ENCODE measurements at places on chromosomes 2 and 18. TPM values are rescaled to one million over a fixed set of nuclear protein-coding genes. Genes with fewer than 3 reads are reported as not detected.

DNA sequence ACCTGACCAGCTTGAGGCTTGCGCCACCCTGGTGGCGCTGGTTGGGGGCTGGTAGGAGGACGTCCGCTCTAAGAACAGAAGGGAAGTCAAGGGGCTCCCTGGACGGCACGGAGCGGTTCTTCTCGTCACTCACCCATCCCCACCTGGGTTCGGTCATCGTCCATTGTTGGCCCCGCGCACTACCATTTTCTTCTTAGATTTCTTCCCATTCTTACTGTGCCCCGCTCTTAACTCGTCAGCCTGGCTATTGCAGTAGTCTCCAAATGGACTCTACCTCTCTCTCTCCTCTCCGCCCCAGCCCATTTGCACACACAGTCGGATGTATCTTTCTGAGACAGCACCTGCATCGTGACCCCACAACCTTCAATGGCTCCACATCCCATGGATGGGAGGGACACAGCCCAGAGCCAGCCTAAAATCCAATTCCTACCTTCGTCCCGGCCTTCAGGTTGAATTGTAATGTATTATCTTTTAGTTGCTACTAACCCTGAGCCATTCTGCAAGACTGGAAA lies 814 bp upstream of the RAB1A start:
- no peaks in the 10 kb centered on the region for H3K36me3 ChIP-seq
- H3K27me3 ChIP-seq: no peaks in the 10 kb centered on the region
- no peak for DNase-seq
- peak overlapping the region; percentile 74 for H3K4me3 ChIP-seq

DNA sequence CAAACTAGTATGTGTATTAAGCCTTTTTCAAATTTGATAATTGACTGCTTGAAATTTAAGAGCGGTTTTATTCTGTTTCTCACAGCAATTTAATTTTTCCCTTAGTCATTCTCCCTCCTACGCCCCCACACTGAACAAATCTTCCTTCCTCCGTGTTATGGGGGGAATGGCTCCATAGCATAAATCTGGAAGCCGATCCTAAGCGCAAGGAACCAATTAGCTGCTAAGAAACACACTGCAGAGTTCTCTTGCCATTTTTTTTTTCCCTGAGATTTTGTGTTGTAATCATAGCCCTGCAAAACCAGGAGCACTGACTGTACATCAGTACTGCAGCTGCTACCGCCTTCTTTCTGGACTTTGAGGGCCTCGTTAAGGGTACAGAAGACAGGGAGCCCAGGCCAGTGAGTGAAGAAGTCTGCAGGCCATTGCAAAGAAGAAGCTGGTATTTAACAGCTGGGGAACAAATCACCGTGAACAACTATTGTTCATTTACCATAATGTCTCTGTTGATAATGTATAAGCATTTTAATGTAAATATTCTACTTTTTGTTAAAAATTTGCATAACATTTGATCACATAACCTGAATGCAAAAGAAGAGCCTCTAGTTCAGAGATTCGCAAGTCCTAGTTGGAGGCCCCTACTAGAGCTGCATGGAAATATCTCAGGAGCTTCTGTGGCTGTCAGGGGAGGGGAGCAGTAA lies 264.0 kb downstream of the LRATD1 start:
- no peaks in the 10 kb centered on the region for H3K4me1 ChIP-seq
- no peaks in the 10 kb centered on the region for H3K36me3 ChIP-seq
- H3K27ac ChIP-seq: no peak overlapping the region
- no peak overlapping the region for H3K4me3 ChIP-seq

DNA sequence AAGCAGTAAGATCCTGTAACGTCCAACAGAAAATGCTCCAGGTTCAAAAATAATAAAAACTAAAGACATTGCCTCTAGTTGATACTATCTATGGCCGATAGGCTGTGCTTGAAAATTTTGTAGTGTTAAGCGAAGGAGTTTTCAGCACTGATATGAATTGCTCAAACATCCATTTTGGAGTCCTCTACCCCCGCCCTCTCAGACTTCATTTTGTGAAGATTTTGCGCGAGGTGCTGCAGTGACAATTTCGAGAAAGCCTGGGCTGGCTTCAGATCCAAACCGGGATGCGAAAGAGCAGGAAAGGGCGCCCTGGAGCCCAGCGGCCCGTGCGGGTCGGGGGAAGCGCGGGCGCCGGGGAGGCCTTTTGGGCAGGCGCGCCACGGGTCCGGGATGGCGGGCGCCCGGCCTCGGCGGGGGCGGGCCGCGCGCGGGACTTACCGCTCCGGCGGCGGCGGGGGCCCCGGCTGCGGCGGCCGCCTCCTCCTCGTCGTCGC lies 1.8 kb downstream of the SP3 start:
- H3K4me3 ChIP-seq: peak overlapping the region; percentile 66
- peak overlapping the region; percentile 93 for H3K27ac ChIP-seq
- H3K4me1 ChIP-seq: no peaks in the 10 kb centered on the region
- no peaks in the 10 kb centered on the region for H3K36me3 ChIP-seq

FIGN gene
- total RNA-seq: 22.8 TPM

DSG1 gene
- not detected for total RNA-seq

- H3K27ac ChIP-seq: no peak overlapping the region
- H3K4me1 ChIP-seq: peaks cover 4% of the 10 kb centered on the region
- H3K27me3 ChIP-seq: no peaks in the 10 kb centered on the region
- DNase-seq: no peak
- no peaks in the 10 kb centered on the region for H3K36me3 ChIP-seq
Measured at GRCh38 chr2:196096264-196096663, 27.6 kb upstream of the DNAH7 start.

DNA sequence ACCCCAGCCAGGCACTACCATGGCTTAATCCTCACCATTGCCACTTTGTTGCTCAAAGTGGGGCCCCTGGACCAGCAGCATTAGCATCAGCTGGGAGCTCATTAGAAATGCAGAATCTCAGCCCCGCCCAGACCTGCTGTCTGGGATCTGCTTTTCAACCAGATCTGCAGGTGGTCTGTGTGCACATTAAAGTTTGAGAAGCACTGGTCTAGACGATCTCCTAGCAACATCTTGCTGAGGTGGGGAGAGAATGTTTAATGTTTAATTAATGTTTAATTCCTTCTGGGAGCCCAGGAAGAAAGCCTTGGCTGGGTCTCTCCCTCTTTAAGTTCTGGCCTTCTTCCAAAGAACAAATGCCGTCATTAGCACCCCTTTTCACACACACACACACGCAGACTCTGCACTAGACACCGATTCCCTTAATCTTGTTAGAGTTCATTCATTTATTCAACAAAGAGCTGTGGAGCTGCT lies 53.7 kb downstream of the EDAR start:
- H3K27me3 ChIP-seq: no peaks in the 10 kb centered on the region
- H3K27ac ChIP-seq: no peak overlapping the region
- no peak overlapping the region for H3K4me3 ChIP-seq
- DNase-seq: no peak

FKBP1B gene
- 50.8 TPM for total RNA-seq

- H3K36me3 ChIP-seq: peaks cover 1% of the 10 kb centered on the region
- H3K27me3 ChIP-seq: no peaks in the 10 kb centered on the region
- peak; percentile 7 for DNase-seq
- H3K27ac ChIP-seq: no peak overlapping the region
- H3K4me1 ChIP-seq: no peaks in the 10 kb centered on the region
Measured at GRCh38 chr18:42030586-42031182, 75.7 kb downstream of the PIK3C3 start.

SPP2 gene
- not detected for total RNA-seq

DNA sequence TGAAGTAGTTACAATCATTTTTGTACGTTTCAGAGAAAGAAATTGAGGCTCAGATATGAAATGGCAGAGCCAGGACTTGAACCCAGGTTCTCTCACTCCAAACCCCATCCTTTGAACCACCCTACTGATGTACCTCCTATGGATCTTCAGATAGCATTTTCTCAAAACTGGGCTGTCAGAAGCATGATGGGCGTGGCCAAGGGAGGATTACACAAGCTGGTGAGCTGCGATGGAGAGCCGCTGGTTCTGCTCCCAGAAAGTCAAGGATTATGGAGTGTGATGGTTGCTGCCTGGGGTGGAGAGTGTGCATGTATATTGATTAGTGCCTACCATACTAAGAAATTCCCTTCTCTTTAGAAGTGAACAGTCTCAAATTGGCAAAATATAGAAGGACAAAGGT lies 47.0 kb upstream of the PPP1CB start:
- H3K4me1 ChIP-seq: no peaks in the 10 kb centered on the region
- H3K27ac ChIP-seq: no peak overlapping the region
- no peaks in the 10 kb centered on the region for H3K27me3 ChIP-seq
- H3K4me3 ChIP-seq: no peak overlapping the region
- no peaks in the 10 kb centered on the region for H3K36me3 ChIP-seq

DNA sequence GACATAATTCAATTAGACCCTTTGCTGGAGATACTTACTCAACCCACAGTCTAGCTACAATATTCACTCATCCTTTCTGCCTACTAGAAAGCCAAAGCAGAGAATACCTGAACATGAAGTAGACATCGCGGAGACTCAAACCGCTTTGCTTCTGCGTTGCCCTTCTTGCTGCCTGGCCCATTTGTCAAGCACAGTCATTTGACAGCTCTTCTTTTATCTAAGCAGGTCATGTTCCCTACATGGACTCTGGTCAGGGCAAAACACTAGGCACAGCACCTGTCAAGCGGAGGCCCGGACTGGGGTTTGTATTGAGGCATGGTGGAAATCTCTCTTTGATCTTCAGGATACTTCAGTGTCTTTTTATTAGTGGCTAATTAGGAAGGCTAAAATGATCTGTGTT lies 89.7 kb downstream of the FARSB start:
- no peaks in the 10 kb centered on the region for H3K27me3 ChIP-seq
- 0 out of 2 replicates have a peak, but pooled peaks cover under 1% of the 10 kb centered on the region for H3K36me3 ChIP-seq
- no peak overlapping the region for H3K4me3 ChIP-seq
- DNase-seq: no peak
- no peaks in the 10 kb centered on the region for H3K4me1 ChIP-seq

DNA sequence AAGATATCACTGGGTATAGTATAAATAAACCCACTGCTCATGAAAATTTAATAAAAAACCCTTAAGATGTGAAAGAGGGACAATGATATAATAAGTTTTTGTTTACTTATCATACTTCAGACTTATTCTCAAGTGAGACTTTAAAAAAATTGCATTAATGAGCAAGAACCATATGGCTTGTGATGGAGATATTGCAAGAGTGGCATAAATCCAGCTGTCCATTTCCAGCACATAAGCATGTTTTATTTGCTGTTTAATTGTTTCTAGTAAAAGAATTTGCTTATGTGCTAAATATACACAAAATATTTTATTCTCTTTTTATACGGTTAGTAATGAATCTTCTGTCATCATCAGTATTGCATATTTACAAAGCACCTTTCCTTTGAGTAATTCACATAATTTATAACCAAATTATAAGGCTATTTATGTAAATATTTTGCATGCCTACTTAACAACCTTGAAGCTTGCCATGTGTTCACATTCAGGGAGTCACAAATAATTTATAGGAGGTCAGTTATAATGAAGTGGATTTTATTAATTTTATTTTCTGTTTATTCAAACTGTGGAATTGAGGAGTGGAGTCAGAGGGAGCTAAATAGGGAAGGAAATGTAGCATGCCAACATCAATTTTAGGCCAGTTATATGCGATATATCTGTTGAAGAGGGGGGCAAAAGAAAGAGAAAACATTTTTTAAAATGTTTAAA lies 318.5 kb upstream of the CWC22 start:
- H3K4me1 ChIP-seq: peaks cover 4% of the 10 kb centered on the region
- no peak for DNase-seq
- H3K27me3 ChIP-seq: no peaks in the 10 kb centered on the region
- no peaks in the 10 kb centered on the region for H3K36me3 ChIP-seq
- no peak overlapping the region for H3K4me3 ChIP-seq
- H3K27ac ChIP-seq: no peak overlapping the region

C2orf72 gene
- 1.1 TPM for total RNA-seq

DNA sequence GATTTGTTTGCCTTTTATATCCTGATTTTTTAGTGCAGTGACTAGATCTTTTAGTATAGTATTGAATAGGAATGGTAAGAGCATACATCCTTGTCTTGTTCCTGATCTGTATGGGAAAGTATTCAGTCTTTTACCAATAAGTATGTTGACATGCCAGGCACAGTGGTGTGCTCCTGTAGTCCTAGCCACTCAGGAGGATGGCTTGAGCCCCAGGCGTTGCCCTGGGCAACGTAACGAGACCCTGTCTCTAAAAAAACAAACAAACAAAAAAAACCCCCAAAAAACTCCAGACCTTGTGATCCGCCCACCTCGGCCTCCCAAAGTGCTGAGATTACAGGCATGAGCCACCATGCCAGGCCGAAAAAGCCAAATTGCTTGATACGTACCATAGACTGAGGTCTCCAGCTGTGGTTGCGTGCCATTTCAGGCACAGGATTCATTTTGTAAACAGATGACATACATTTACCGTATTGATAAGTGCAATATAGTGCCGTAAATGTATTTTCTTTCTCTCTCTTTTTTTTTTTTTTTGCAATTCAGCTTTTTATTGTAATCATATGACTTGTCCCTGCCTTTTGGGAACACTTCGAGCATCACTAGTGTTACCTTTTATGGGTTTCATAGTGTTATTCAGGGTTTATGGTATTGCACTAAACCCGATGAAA lies 18.5 kb downstream of the BIRC6 start:
- H3K27ac ChIP-seq: no peak overlapping the region
- DNase-seq: no peak
- no peak overlapping the region for H3K4me3 ChIP-seq
- no peaks in the 10 kb centered on the region for H3K4me1 ChIP-seq
- no peaks in the 10 kb centered on the region for H3K27me3 ChIP-seq
- no peaks in the 10 kb centered on the region for H3K36me3 ChIP-seq

DNA sequence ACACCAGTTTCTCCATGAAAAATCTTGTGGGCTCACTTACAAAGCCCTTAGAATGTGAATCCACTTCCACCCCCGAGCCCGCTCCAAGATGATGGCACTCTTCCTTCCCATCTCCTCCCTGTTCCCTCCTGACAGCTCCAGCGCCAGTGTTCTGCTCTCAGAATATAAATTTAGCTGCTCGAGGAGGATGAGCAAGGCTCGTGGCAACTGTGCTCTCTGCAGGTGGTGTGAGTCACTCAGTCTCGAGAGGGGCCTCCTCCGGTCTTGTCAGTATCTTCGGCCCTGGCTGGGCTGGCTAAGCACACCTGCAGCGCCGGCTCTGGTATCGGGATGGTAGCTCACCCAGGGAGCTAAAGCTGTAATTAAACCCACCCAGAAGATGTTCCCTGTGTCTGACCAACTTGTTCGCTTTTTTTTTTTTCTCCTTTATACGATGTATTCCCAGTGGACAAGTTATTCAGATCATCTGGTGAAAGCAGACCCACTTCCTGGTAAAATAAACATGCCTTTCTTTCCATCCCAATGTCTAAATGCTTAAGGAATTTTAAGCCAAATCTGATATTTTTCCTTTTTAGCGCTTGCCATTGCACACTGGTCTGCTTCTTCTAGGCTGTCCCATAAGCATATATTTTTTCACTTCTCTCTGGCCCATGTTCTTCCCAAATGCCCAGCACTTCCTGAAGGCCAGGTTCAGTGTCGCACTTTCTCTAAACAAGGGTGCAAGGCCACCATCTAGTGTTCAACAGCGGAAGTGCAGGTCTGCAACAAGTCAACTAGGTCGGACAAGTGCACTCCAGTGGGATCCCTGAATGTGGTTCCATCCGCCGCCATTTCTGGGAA lies 31.4 kb upstream of the YPEL5 start:
- peak; percentile 57 for DNase-seq
- no peaks in the 10 kb centered on the region for H3K36me3 ChIP-seq
